ENCODE measurements at places on chromosomes 16 and 17.

DNA sequence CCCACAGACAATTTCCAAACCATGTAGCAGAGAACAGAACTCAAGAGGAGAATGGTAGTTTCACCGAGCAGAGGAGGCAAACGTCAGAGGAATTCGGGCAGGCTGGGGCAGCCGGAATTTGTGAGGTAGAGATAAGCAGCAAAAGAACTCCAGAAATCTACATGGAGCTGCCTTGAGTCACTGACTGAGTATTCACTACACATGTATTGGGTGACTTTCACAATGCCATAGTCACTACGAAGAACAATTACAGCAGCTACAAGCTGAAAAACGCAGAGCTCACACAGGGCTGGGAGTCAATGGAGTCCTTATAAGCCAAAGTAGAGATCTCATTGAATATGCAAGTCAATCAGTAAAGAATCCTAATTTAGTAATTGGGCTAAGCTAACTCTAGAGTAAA is 13.4 kb downstream of the CMC2 start:
- DNase-seq, result no peak

DNA sequence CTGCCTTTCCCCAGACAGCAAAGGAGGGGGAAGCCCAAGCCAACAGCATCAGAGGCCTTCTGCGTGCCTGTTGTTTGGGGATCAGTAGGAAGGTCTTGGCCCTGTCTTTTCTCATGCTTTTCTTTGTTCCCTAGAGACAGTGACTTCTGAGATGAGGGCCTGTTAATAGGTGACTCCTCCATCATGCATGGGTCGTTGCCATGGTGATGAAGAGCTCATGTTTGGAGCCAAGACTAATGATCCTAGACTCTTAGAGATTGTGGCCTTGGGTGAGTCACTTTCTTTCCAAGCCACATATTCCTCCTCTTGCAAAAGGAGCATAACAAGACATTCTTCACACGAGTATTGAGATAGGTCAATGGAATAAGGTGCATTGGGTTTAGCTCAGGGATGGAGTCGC is 201.1 kb upstream of the ASIC2 start:
- no peak for DNase-seq

DNA sequence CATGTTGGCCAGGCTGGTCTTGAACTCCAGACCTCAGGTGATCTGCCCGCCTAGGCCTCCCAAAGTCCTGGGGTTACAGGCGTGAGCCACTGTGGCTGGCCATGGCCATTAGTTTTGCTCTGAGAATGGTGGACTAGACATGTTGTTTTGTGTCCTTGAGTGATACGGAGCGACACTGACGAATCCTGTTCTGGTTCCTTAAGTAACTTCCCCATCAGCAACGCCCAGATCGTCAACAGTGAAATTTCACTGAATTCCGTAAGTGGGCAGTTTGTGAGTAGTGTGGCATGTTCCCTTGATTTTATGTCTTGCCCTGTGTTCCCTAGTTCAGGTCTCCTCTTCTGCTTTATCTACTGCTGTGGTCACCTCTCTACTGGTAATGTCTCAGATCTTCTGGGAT is 67.4 kb downstream of the SNX29 start:
- DNase-seq, result no peak

DNA sequence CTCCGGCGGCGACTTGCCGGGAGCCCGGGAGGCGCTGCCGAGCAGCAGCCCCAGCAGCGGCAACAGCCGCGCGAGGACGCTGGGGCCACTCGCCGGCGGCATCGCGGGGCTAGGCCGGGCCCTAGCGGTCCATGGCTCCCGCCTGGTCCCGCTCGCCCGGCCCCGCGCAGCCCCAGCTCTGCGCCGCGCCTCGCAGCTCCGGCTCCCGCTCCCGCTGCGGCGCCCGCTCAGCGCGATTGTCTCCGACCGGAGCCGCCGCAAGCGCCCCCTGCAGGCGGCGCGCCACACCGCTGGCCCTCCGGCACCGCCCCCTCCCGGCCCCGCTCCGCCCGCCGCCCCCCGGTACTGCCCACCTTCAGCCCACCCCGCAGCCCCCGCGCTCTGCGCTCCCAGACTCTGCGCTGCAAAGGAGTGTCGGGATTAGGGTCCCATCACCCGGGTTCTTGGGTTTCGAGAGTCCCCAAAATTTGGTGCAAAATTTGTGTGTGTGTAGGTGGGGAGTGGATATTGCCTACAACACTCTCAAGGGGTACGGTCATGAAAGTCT is at the start of gene FAM171A2:
Gene FAM171A2 (minus strand): TSS at position 241 of the 547 bp plus-strand sequence. CDS start 139 bp downstream, at position 102.
- DNase-seq, result no peak

- peak; percentile 13 for DNase-seq
Observed at GRCh38 chr16:81996664-81997509, 14.4 kb downstream of the SDR42E1 start.

All from cerebellar cortex (tissue), 1 donor.